T-helper 9 cell (primary cell): ENCODE measurements at places on chromosomes 5 and 9.
A peak's percentile ranks its signal among the peaks of the same experiment; 100 is the strongest.

- no peak for DNase-seq
These were observed 1.1 kb upstream of the FRRS1L start for GRCh38 chr9:109168170-109168569.

DNA sequence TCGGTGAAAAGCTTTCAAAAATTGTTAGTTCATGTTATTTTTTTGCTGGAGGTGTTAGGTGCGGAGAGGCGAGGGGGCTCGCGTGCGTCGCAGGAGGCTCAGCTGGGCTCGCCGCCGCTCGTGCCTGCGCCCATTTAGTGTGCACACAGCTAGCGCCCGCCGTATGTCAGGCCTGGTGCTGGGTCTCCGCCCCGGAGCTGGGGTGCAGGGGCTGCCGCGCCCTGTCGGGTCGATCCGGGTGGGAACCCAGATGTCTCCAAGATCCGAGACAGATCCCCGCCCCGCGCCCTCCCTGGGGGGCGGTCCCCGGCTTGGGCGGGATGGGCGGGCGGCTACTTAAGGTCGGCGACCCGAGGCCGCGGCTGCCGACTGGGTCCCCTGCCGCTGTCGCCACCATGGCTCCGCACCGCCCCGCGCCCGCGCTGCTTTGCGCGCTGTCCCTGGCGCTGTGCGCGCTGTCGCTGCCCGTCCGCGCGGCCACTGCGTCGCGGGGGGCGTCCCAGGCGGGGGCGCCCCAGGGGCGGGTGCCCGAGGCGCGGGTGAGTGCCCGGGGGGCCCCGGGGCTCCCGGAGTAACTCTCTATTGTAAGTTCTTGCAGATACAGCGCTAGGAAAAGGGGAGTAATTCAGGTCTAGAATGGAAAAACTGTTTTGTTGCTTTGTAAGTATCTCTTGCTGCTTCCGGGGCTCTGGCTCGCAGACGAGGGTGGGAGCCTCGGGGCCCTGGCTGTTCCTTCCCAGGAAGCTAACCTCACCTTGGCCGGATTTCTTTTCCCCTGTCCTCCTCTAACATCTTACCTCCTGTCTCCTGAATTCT, 31.7 kb downstream of the GSN start:
- no peak for DNase-seq

DNA sequence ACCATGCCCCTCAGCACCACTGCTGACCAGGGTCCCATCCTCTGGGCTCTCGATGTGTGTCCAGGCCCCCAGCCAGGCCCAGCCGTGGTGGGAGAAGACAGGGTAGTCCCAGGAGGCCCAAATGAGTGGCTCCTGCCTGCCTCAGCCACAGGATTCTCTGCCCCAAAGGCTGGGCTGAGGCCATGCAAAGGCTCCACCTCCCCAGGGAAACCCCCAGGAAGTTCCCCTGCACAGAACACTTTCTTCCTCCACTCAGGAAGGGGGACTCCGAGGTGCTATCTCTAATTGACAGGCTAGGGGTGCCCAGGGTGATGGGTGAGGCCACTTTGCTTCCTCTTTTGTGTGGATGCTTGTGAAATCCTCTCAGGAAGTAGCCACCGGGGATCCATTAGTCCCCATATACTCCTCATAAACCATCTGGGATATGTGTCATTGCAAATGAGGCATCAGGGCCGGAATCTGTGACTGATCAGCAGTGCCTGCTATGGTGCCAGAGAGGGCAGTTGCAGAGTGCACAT, 23.1 kb upstream of the TDRD7 start:
- no peak for DNase-seq

DNA sequence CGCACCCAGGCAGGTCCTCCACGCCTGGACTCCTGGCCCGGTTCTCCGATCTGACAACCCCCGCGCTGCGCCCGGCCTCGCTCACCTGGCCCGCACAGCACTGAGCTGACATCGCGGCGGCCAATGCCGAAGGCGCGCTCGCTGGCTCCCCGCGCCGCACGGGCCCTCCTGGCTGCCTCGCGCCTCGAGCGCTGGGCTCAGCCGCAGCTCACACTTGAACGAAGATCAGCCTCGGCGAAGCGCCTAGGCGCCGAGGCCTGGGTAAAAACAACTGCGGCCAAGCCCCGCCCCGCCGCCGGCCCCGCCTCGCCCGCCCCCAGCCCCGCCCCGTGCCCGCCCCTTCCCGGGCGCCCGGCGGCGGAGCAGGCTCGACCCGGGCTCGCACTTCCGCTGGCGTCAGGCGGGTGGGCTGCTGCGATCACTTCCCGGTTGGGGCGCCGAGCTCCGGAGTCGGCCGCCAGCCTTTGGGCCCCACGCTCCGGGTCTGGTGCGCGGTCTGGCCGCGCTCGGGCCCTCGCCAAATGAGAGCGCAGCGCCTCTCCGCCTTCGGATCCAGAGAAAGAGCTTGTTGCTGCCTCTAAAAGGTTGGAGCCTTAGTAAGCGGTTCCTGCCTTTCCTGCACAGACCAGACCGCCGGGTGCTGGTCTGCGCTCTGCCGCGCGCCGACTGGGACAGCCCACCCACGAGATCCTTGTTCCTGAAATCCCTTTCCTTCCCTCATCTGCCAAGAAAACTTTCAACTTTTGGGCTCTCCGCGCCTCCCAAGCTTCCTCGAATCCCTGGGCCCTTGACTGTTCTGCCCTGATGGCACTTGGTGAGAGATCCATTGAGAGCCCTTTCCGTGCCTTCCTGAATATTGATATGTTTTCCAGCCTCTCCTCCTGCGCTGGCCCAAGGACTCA, at the start of gene SERINC5:
TSS of gene SERINC5 (minus strand) at position 238 of the 902 bp plus-strand sequence. CDS start at position 112, 126 bp downstream.
- peak; percentile 79 for DNase-seq

GRCh38 chr5:28190011-28190410, 1151.6 kb upstream of the CDH9 start:
- no peak for DNase-seq
